ENCODE measurements at places on chromosomes 5 and 9.

DNA sequence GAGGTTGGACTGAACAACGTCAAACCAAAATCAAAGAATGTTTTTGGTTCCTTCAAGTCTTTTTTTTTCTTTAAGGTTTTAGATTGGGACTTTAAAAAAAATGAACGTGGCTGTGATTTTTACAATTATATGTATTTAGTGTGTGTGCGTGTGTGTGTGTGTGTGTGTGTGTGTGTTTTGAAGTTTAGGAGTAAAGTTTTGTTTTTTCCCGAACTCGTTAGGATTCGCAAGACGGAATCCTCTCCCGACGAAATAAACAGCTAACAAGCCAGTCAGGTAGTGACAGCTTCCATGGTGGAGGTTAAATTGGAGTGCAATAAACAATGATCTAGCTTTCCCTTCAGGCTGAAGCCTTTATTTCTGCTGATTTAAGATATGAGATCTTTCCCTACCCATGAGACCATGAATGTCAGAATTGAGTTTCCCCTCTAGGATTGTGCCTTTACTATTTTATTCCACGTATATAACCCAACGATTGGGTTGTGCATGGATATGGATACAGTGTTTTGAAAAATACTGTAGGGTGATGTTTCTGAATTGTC is 1.2 kb downstream of the KIAA1958 start:
- peak; percentile 48 for DNase-seq

GRCh38 chr5:179453616-179454015 is 96.7 kb upstream of the RUFY1 start:
- no peak for DNase-seq

GRCh38 chr9:95509851-95510708 is 6.7 kb downstream of the PTCH1 start:
- no peak for DNase-seq

DNA sequence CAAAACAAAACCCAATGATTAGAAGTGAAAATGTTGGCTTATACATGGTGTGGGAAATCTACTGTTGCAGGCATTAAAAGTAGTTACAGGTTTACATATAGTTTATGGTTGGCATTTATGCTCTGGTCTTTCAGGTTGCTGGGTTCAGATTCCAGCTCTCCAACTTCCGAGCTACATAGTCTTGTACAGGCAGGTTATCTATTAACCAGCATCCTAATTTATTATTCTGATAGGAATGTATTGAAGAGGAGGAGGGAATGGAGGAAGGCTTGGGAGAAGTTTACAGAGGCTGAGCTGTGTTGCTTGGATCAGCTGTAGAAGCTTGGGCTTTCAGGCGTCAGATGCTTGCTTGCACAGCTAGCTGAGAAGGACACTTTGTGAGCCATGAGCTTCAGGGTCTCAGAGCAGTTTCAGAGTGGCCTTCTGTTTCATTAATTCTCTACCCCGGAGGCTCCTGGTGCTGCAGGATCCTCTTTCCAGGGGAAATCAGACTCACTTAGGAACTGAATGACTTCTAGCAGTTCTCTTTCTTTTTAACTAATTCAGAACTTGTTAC is 11.7 kb upstream of the ERBIN start:
- no peak for DNase-seq

DNA sequence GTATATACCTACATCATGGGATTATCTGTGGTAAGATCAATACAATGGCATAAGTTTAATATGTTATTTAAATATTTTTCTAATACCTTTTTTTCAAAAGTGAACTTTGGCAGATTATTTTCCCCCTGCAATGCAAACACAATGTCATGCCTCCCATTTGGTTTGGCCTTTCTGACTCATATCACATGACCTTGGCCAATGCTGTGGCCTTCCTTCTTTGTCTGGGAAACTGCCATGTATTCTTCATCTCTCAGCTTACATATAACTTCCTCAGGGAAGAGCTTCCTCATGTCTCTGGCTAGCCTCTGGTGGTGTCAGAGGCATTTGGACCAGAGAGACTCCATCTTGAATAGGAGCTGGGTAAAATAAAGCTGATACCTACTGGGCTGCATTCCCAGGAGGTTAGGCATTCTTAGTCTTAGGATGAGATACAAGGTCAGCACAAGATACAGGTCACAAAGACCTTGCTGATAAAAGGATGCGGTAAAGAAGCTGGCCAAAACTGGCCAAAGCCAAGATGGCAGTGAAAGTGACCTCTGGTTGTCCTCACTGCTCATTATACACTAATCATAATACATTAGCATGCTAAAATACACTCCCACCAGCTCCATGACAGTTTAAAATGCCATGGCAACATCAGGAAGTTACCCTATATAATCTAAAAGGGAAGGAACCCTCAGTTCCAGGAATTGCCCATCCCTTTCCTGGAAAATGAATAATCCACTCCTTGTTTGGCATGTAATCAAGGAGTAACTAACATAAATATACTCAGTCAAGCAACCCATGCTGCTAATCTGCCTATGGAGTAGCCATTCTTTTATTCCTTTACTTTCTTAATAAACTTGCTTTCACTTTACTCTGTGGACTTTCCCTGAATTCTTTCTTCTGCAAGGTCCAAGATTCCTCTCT is 76.0 kb downstream of the C9orf153 start:
- no peak for DNase-seq

GRCh38 chr5:168752416-168753190 is 173.4 kb upstream of the PANK3 start:
- no peak for DNase-seq
